ENCODE measurements at places on chromosomes 16 and 17.

DNA sequence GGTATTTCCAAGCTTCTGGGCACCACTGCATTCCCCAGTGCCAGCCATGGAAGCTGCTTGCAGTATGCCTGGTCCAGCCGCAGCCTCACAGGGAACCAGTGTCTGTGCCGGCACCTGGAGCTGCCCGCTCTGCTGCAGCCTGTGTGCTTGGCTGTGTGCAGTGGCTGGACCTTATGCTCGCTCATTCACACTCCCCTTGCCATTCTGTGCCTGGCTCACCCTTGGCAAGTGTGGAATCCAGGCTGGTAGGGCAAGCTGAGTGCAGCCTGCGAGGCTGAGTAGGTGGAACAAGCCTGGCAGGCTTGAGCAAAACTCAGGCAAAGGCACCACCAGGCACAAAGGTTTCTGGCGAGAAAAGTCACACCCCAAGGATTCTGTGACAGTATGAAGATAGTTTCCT is 144.0 kb downstream of the MYO1D start:
- DNase-seq: no peak
- no peak overlapping the region for H3K27ac ChIP-seq
- H3K36me3 ChIP-seq: no peaks in the 10 kb centered on the region
- no peaks in the 10 kb centered on the region for H3K27me3 ChIP-seq

DNA sequence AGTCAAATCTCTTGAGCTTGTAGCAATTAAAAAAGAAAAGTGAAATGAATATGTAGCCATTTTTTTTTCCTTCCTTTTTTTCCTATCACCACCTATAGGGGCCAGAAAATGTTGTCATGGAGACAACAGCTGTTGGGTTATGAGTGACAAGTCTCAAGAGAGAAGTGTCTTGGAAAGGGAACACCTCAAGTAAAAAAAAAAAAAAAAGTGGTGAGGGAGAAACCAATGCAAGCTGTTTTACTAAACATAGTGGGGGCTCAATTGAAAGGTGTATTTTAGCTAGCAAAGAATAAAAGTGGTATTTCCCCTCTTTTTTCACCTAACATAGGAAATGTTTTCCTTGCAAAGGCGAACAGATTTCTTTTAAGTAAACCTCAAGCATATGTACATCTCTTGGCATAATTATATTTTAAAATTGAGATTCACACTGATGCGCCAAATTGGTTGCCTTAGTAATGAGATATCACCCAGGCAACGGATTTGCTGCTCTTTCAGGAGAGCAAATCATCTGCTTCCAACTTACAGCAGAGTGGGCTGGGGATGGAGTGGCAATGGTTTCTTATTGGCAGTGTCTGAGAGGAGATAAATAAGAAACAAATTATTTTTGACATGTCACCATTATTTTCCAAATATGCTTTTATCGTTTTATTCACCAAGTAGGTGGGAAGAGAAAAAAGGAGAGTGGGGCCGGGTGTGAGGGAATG is 183.6 kb downstream of the MYO1D start:
- H3K4me1 ChIP-seq: no peaks in the 10 kb centered on the region
- no peaks in the 10 kb centered on the region for H3K27me3 ChIP-seq
- no peak for DNase-seq
- H3K4me3 ChIP-seq: no peak overlapping the region

DNA sequence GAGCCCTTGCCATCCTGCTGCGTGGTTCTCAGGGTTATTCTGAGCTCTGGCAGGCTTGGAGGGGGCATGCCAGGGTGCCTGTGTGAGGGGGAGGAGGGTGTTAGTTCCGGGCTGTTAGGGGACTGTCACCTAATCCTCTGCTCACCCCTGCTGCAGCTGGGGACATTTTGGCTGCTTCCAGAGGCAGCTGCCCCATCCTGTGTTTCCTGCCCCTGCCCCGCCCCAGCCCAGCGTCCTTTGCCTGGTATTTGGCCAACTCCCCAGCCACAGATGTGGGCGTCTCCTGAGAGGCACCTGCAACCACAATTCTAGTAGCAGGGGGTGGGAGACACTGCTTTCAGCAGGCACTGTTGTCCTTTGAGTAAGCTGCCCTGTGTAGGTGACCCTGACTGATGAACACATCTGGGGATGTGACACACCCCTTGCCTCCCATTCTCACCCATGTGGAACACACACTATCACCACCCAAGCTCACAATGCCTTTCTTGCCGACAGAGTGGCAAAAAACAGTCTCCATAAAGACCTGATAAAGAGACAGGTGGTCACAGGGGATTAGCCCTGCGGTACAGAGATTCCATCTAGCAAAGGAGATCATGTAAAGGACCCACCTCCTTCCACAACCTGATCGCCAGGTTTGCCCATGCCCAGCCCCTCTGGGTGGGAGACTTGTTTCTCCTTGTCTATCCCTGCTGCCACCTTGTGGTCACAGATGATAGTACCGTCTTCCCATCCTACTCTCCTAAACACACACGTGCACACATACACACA is at the start of gene CHRNE:
TSS of gene CHRNE (minus strand) at position 48 of the 768 bp plus-strand sequence. CDS start at position 13, 35 bp downstream.
- H3K4me3 ChIP-seq: no peak within 1 kb of the TSS
- DNase-seq: peak; percentile 94
- H3K27me3 ChIP-seq: peaks cover 2% of the 10 kb centered on the region
- H3K27ac ChIP-seq: peak within 1 kb of the TSS; percentile 24
- H3K4me1 ChIP-seq: peaks cover 5% of the 10 kb centered on the region
- H3K36me3 ChIP-seq: no peaks in the 10 kb centered on the region

- no peaks in the 10 kb centered on the region for H3K27me3 ChIP-seq
- no peaks in the 10 kb centered on the region for H3K4me1 ChIP-seq
- DNase-seq: no peak
- no peak overlapping the region for H3K4me3 ChIP-seq
Observed at GRCh38 chr16:50505714-50506542, 42.3 kb upstream of the NKD1 start.

DNA sequence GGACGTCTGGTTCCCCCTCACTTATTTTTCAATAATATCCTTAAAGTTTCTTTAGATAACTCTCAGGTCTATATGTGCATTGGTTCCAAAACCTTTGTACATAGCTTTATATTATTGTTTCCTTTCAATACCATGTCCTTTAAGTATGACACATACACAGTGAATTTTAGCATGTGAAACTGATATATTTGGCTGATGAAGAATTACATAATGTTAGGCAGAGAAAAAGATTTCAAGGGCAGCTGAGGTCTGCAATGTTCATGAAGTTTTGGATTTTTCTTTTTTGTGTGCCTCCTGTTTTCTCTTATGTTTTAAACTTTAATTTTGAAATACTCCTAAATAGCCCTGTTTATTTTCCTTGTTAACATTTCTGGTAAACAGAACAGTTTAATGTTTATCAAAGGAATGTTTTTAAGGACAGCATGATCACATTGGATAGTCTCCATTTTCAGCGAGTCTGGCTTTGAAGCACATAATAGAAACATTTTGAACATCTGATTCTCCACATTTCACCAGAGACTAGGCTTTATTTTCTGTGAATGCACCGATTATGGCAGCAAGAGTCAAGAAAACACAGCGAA is 32.9 kb upstream of the FBXO47 start:
- H3K4me3 ChIP-seq: no peak overlapping the region
- no peak overlapping the region for H3K27ac ChIP-seq

DNA sequence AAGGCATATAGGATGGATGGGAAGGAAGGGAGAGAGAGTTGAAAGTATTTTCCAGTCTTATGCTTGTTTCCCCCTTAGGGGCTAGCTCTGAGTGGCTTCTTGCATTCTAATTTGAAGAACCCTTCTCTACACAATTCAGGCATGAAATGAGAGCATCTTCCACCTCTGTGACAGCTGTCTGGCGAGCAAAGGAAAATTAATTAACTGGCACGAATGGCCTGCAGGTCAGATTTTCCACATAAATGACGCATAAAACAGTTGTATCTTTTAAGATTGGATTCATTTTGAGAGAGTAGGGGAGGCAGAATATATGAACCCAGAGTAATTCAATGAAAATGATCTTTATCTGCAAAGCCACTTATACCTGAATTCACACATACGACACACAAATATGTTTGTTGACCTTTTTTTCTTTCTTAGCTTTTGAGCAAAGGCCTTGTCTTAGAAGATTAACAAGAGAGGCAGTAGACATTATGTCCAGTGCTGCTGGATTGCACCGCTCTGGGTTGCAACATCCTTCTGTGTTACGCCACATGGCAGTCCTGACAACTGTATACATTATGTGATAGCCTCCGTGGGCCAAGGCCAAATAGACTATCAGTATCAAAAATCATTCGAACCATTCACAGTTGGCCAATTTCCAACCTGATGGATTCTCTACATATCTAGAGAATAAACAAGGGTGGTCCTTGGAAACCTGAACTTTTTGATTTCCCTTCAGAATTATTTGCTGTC is 173.0 kb upstream of the GOT2 start:
- no peaks in the 10 kb centered on the region for H3K36me3 ChIP-seq
- no peak for DNase-seq

DNA sequence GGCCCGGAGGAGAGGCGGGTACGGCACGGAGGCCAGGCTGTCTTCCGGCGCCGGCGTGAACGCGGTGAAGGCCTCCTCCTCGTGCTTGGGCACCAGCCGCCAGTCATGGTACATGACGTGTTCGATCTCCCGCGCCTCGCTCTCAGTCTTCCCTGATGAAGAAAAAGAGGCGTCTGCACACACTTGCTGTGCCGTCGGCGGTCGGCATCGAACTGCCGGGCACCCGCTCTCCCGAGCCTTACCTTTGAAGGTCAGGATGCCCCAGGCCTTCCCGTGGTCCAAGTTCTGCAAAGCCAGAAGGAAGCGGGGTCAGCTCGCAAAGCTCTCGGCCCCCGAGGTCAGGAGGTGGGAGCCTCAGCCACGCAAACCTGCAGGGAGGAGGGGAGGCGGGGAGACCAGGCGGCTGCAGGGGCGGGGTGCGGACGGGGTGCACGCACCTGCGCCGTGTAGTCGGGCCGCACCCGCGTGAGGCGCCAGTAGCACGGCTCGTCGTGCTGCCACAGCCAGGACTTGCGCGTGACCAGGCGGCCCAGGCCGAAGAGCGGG is at the start of gene EME2:
TSS of gene EME2 (plus strand) at position 449 of the 546 bp plus-strand sequence. CDS start 418 bp downstream, outside the sequence.
- peaks cover 24% of the 10 kb centered on the region for H3K4me1 ChIP-seq
- H3K27me3 ChIP-seq: no peaks in the 10 kb centered on the region
- peak within 1 kb of the TSS; percentile 58 for H3K4me3 ChIP-seq
- H3K36me3 ChIP-seq: no peaks in the 10 kb centered on the region
- DNase-seq: no peak
- H3K27ac ChIP-seq: peak within 1 kb of the TSS; percentile 85

- H3K4me3 ChIP-seq: no peak overlapping the region
- no peaks in the 10 kb centered on the region for H3K36me3 ChIP-seq
- H3K27me3 ChIP-seq: no peaks in the 10 kb centered on the region
- peak; percentile 46 for DNase-seq
- H3K4me1 ChIP-seq: no peaks in the 10 kb centered on the region
Observed at GRCh38 chr17:36072431-36073121, 8.5 kb downstream of the CCL18 start.

- H3K4me1 ChIP-seq: no peaks in the 10 kb centered on the region
- no peak overlapping the region for H3K4me3 ChIP-seq
- no peaks in the 10 kb centered on the region for H3K27me3 ChIP-seq
- H3K36me3 ChIP-seq: no peaks in the 10 kb centered on the region
Observed at GRCh38 chr16:28858421-28858820, 5.2 kb upstream of the SH2B1 start.

DNA sequence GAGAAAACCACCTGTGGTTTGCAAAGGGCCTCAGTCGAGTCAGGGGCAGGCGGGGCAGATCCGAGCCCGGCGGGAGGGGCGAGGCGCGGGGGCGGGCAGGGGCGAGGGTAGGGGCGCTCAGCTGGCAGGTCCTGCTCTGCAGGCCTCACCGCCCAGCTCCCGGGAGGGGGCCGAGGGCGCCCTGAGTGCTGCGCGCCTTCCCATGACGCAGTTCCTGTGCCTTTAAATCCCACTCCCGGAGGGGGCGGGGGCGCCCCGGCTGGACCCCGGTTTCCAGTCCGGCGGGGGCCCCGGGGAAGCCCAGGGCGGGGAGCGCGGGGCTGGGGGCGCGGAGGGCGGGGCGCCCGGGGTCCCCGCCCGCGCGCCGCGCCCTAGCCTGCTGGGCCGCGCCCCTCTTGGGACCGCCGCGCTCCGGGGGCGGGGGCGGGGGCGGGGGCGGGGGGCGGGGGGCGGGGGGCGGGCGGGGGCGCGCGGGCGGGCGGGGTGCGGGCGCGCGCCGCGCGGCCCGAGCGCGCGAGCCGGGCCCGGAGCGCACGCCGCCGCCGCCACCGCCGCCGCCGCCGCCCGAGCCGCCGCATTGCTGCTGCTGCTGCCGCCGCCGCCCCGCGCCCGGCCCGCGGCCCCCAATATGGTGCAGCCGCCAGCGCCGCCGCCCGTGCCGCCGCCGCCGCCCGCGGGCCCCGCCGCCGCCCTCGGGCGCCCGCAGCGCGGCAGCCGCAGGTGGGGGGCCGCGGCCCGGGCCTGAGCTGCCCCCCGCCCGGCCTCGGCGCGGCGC is at the start of gene JPH3:
TSS of gene JPH3 (plus strand) at position 508 of the 775 bp plus-strand sequence. CDS start 639 bp downstream, outside the sequence.
- peaks cover 2% of the 10 kb centered on the region for H3K4me1 ChIP-seq
- H3K27me3 ChIP-seq: peaks cover 45% of the 10 kb centered on the region
- H3K36me3 ChIP-seq: no peaks in the 10 kb centered on the region
- peak; percentile 48 for DNase-seq
- H3K4me3 ChIP-seq: no peak within 1 kb of the TSS

Data from kidney (tissue), 22 donors.